ENCODE measurements at places on chromosomes 13 and 19.

GRCh38 chr19:17088552-17088951, 13.0 kb downstream of the MYO9B start:
- no peak for DNase-seq

GRCh38 chr13:26558074-26558805, 757 bp downstream of the WASF3 start:
- peak; percentile 60 for DNase-seq

DNA sequence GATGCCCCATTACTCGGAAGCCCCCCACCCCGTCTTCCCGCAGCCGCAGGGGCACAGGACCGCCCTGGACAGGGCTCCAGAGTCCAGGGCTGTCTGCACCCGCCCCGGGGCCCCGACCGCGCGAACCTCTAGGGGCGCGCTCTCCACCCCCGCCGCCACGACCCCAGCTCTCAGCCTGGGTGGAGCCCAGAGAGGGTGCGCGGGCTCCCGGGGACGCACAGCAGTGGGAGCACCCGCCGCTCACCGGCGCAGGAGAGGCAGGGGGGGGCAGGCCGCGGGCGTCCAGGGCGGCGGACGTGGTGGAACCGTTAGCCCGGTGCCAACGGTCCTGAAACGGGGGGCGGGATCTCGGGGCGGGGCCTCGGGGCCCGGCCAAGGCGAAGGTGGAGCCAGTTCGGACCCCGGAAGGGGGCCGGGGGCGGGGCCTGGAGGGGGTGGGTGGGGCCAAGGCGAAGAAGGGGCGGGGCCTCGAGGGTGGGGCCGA, at the start of gene ATP8B3:
Gene ATP8B3 (minus strand): TSS at position 335 of the 484 bp plus-strand sequence. CDS start 540 bp downstream, outside the sequence.
- no peak for DNase-seq

GRCh38 chr13:31088826-31089420, 72.8 kb downstream of the HSPH1 start:
- no peak for DNase-seq

DNA sequence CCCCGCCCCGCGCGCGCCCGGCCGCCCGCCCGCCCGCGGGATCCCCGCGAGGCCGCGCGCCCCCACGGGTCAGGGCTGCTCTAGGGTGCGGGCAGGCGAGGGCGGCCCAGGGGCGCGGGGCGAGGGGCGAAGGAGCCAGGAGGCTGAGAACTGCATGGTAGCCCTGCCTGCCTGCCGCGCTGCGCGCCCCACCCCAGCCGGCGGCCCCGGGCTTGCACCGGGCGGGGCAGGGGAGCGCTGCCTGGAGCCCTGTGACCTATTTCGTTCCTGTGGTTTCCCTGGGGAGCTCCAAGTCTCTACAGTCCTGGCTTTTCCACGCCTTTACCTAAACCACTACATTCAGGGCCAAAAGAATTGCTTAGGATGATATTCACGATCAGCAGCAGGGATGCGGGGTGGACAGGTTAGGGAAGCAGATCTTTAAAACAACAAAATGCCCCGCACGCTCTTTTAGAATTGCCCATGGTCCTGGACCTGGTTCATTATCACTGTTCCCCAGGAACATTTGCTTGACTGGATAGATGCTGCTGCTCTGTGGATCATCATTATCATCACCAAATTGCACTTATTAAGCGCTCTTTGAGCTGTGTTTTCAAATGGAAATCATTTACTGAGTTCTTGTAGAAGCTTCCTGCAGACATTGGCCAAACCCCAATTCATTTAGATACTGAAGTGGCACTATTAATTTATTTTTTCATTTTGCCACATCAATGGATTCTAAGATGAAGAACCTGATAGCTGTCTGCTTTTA, 421 bp upstream of the GPR12 start:
- no peak for DNase-seq

DNA sequence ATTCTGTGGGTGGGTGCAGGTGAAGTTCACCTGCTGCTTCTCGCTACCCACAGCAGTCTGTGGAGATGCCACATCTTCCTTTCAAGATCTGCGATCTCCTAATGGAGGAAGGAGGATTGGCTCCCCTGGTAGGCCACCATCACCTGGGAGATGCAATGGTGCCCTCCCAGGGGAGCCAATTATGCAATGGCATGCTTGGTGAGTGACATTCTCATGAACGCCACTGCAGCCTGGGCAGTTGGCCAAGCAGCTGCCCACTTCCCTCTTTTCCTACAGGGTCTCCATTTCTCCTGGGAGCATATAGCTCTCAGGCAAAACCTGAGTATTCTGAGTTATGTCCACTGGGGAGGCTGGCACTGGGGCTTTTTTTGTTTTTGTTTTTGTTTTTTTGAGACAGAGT, 83.5 kb upstream of the KCTD15 start:
- DNase-seq = no peak

DNA sequence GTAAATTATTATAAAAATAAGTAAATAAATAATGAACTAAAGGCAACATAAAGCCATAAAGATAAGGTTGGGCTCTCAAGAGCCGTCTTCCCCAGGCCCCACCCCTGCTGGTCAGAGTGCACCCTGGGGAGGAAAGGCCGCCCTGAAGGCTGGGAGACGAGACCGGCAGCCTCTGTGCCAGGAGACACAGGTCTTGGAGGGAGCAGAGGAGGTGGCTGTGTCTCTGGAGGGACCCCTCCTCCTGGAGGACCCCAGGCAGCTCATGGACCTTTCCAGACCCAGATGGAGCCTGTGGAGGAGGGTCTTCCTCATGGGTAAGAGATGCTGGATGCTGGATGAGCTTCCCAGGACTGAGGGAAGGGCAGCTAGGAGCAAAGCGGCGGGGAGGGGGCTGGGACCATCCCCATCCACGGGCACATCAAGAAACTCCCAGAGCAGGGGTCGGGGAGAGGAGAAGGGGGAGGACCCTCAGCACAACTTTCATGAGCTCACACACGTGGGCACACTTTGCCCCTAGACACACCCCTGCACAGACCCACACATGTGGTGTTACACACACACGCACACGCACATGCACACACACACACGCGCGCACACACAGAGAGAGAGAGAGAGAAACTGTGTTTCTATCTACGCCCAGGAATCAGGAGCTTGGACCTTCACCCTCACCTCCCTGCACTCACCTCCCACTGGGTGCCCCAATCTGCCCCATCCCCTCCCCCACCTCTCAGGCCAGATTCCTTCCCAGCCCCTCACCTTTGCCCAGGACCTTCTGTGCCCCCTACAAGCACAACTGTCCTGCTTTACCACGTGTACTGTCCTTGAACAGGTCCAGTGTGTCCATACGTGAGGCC, at the start of gene CEACAM18:
Gene CEACAM18 (plus strand): TSS at position 159 of the 854 bp plus-strand sequence.
- no peak for DNase-seq

- DNase-seq = no peak
These were observed 31.2 kb downstream of the DHRS12 start for GRCh38 chr13:51772781-51773180.

- peak; percentile 68 for DNase-seq
These were observed 746.6 kb downstream of the UQCRFS1 start for GRCh38 chr19:28466107-28467045.

GRCh38 chr13:21516805-21517204, 57.7 kb upstream of the ZDHHC20 start:
- no peak for DNase-seq

- no peak for DNase-seq
These were observed 532.0 kb downstream of the KLF5 start for GRCh38 chr13:73590795-73591194.

GRCh38 chr13:104408733-104409132, 1342.5 kb upstream of the SLC10A2 start:
- DNase-seq = no peak

DNA sequence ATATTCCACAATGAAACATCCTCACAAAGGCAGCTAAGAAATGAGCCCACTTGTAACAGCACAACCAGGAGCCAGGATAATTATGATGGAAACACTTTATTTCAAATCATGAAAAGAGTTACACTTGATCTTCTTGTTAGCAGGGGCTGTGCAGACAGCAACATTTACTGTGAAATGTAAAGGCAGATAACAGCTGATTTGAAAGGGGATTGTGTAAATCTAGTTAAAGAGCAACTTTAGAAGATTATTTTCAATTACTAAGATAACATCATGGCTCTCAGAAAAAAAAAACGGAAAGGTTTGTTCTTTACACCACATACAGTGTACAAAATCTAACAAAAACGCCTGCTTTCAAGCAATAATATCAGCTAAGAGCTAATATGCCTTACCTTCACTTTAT, 22.4 kb downstream of the ENOX1 start:
- DNase-seq = no peak

- DNase-seq = no peak
These were observed 8.0 kb downstream of the LPAR6 start for GRCh38 chr13:48404952-48405351.

DNA sequence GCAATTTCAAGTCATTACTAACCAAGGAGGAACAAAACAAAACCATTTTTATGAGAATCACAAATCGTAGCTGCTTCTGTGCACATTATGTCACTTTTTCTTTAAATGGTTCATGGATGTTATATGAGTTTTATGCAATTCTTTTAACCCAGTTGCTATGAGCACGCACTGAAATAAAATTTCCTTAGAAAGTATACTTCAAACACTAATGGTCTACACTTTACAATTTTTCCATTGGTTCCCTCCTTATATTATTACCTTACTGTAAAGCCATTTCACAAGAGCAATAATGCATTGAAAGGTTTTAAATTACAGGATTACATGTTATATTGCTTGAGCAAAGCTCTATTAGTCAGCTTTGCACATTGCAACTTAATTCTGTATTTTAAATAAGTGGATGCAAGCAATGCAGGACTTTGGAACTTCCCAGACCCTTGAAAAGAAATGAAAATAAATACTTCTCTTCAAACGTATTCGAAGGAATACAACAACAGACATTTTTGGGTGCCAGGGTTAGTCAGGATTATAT, 318.7 kb downstream of the PCDH9 start:
- DNase-seq = no peak

DNA sequence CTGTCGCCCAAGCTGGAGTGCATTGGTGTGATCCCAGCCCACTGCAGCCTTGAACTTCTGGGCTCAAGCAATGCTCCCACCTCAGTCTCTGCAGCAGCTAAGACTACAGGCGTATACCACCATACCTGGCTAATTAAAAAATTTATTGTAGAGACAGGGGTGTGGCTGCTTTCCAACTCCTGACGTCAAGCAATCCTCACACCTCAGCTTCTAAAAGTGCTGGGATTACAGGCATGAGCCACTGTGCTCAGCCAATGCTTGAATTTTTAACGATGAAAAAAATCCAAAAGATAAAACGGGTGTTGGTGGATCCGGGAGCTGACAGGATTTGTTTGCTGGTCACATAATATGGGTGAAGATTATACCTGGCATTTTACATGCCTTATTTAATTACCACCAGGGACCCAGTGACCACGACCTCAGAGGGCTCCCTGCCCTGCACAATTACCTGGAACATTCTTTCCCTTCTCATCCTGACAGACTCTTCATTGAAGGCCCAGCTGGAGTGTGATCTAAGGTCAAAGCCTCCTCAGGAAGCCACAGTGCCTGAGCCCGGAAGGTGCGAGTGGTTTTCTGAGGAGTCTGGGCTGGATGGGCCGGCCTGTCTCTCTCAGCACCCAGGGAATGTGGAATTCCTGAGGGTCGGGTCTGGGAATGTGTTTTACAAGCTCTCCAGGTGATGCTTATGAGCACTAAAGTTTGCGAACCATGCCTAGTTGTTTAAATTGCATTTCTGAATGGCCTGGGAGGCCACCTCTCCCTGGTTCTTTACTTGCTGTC, 193.3 kb downstream of the USP12 start:
- DNase-seq = no peak

- DNase-seq = peak; percentile 58
These were observed 13.3 kb upstream of the CACNG6 start for GRCh38 chr19:53977991-53978731.

GRCh38 chr19:53873773-53874605, 6.3 kb downstream of the MYADM start:
- no peak for DNase-seq

GRCh38 chr19:928471-929202, 2.8 kb downstream of the ARID3A start:
- no peak for DNase-seq

- DNase-seq = no peak
These were observed 43.9 kb downstream of the SLC10A2 start for GRCh38 chr13:103022336-103022735.

DNA sequence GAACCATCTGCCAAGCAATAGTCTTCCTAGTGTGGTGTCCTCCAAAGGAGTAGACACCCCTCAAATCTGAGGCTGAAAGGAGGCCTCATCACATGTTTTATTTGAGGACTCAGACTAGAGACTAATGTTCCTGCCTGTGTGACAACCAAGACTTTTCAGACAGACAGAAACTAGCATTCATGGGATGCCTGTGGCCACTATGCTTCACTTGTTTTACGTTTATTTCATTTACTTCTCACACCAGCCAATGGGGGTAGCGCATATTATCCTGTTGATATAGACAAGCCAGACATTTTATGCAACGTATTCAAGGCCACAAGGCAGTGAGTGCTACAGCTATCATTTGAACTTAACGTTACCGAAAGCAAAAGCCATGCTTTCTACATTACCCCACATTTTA, 391.7 kb upstream of the HTR2A start:
- DNase-seq = no peak

- no peak for DNase-seq
These were observed 20.9 kb downstream of the FCHO1 start for GRCh38 chr19:17772172-17772571.

GRCh38 chr13:36973621-36974295, 25.4 kb downstream of the ALG5 start:
- DNase-seq = no peak

DNA sequence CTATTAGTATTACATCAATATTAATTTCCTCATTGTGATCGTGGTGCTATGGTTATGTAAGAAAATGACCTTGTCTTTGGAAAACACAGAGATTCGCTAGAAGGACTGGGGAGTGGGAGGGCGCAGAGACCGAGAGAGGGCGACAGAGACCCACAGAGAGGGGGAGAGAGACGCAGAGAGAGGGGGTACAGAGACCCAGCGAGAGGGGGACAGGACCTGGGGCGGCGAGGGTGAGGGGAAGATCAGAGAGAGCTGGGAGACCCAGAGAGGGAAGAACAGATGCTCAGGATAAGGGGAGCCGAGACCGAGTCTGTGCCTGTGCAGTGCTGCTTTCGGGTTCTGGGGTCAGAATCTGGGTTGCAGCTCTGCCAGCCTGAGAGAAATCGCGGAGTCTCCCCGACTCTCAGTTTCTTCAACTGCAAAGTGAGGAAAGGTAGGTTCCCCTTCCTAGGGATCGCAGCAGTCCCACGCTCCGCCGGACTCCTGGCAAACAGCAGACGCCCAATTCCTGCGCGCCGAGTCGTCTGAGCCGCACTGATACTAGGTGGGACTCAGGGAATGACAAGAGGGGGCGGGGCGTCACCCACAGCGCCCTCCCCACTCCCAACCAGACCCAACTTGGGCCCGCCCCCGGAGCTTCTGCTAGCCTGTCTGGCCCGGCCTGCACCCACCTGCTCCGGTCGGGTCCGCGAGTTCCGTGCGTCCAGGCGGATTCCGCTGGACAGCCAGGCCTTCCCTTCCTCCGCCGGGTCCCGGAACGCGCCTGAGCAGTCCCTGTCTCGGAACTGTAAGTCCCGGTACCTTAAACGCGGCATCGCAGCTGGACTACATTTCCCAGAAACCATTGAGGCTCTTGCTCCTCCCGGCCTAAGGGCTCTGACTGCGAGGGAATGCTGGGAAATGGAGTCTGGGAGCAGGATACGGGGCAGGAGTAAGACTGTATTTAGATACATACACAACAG, 15.3 kb downstream of the IZUMO2 start:
- peak; percentile 83 for DNase-seq
